Epithelial cell of prostate (primary cell): ENCODE measurements at places on chromosomes 12 and 14.

DNA sequence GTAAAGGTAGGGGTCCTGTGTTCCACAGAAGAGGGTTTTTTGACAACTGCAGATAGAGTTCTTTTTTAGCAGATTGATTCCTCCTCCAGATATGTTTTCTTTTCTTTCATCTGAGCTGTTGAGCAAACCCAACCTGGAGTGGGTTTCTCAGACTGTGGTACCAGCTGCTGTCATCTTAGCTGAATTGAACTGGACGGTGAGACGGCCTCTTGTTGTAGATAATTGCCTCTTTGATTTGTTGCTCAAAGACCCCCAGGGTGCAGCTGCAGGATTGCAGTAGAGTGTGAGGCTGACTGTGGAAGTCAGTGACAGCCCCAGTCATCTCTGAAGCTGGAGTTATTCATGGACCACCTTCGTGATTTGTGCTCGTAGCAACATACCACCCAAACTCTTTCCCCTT, 317.7 kb downstream of the AACS start:
- no peak for DNase-seq

GRCh38 chr12:122333142-122334087, 67.1 kb upstream of the VPS33A start:
- no peak for DNase-seq

GRCh38 chr12:110688446-110689280, at the start of gene HVCN1:
TSS of gene HVCN1 (minus strand) at chr12:110689115. CDS start at chr12:110683245, 5,870 bp downstream.
- no peak for DNase-seq

DNA sequence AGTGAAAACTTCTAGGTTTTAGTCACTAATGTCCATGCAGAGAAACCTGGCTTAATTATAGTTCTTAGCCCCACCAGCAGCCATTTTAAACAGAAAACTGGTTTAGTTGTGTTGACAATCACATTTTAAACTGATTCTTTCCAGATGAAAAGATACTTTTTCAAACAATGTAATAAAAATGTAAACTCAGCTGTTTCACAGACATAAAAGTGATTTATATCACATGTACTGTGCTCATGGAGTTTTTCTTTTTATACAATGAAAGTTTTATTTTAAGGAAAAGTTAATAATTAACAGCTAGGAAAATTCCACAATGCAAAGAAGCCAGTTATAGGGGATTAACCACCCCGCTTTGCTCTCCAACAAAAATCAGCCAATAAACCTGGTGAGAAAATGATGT, 129.7 kb downstream of the PAX9 start:
- DNase-seq: no peak

DNA sequence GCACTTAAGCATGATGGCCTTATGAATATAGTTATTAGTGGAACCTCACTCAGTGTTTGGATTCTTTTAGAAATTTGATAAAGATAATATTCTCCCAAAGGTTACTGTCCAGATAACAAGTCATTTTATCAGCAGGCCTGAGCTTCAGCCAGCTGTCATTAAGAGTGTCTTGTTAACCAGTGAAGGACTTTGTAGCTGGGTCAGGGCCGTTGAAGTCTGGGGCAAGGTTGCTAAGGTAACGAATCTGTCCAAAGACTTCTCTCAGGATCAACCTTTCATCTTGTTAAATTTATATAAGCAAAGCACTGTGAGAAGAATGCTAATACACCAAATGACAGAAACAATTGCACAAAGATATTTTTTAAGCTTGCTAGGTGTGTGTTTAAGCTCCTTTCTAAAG, 271.3 kb upstream of the TMPO start:
- no peak for DNase-seq

- no peak for DNase-seq
Observed at GRCh38 chr12:62130834-62131552, 129.2 kb upstream of the USP15 start.

DNA sequence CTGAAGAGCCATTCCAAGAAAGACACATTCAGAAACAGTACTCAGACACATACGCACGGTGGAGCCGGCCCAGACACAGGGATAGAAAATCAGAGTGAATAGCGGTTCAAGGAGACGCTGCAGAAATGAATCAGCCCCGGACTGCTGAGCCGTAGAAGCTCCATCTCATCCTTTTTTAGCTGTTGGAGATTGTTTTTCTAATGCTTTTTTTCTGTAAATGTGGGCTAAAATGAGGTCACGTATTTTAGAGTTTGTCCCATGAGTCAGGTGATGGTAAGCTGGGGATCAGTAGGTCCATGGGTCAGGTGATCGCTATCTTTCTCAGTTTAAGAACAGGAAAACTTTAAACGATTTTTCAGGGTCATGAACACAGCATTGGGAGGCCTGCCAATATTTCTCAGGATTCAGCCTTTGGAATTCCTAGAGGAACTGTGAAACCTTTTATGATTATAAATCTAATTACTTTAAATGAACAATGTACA, 202.4 kb downstream of the ITPR2 start:
- no peak for DNase-seq

DNA sequence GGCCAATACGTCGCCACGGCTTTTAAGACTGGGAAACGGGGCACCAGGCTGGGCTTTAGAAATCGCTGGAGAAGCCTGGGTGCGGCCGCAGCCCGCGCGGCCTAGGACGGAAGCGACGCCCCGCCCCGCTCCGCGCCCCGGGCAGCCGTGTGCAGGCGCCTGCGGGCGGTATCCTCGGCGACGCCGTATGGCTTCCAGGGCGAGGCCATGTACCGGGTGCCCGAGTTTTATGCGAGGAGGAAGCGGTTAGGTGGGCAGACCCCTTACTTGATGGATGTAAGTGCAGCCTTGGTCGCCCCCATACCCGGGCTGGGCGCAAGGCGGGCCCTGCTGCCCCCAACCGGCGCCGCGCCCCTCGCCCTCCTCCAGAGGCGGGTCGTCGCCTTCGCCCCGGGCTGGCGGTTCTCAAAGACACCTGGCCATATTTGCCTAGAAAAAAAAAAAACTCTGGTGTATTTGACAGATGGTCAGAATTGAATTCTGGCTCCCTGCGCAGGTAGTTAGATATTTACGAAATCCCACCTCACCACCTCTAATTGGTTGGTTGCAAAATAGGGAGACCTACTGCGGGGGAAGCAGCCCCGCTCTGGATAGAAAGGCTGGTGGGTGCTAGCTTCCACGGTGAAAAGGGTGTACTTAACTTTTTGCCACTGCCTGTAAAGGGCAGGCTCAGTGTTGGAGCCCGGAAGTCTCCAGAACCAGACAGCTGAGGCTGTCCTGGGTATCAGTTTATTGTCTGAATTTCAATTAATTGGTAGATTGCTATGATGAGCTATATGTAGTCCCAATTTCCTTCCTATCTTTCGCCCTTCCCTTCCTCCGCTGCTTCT, at the start of gene PPP1R36:
Gene PPP1R36, plus strand, starts transcription at position 171 of the 830 bp plus-strand sequence. Its CDS starts 37 bp downstream, at position 208.
- no peak for DNase-seq

DNA sequence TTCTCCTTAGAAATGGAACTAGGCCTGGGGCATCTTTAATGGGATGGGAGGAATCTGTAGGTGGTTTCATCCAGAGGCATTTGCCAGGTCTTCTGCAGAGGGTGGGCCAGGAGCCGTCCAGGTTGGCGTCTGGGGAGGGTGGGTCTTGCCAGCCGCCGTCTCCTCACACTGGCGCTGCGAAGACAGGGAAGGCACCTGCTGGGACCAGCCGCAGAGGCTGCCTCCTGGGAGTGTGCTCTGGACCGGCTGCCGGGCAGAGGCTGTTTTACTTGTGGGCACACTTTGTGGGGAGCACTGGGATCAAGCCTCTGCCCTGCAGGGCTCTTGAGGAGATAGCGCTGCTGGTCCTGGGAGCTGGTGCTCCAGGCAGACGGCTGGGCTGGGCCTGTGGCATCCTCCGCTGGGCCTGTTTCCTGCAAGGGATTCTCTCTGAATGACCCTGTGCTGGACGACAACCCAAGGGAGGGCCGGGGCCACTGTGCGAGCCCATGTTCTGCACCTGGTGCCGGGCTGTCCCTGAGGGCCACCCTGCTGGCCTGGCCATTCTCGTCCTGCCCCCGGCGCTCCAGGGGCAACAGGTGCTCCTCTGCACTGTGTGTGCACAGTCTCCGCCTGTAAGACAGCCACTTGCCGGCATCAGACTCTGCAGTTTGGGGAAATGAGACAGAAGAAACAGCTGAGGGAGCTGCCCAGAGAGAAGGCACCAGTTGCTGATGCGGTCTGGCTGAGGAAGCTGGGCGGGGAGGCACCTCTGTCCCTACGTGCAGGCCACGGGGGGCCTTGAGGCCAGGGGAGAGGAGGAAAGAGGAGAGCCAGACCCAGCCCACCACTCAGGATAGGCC, 10.0 kb upstream of the TEX22 start:
- DNase-seq: no peak

DNA sequence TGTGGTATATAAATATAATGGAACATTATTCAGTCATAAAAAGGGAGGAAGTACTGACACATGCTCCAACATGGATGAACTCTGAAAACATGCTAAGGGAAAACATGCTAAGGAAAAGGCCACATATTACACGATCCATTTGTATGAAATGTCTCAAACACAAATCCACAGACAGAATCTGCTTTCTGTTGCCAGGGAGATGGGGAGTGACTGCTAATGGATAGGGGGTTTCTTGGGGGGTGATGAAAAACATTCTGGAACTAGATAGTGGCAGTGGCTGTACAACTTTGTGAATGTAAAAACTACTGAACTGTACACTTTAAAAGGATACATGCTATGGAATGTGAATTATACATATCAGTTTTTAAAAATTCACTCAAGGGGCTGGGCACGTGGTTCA, 6.6 kb downstream of the PPTC7 start:
- no peak for DNase-seq

DNA sequence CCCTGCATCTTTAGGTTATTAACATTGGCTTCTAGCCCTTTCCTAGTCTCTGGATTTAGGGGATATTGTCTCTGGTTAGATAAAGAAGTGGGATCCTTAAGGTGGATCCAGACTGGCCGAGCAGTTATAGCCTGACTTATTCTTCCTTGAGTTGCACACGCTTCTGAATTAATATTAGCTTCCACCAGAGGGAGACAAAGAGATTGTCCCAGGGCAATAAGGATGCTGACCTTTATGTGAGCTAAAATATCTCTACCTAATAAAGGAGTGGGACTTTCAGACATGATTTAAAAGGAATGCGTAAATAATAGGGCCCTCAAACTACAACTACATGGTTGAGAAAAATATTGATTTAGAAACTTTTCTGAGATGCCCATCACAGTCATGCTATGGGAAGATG, 139.7 kb downstream of the SLCO1B3 start:
- DNase-seq: no peak

DNA sequence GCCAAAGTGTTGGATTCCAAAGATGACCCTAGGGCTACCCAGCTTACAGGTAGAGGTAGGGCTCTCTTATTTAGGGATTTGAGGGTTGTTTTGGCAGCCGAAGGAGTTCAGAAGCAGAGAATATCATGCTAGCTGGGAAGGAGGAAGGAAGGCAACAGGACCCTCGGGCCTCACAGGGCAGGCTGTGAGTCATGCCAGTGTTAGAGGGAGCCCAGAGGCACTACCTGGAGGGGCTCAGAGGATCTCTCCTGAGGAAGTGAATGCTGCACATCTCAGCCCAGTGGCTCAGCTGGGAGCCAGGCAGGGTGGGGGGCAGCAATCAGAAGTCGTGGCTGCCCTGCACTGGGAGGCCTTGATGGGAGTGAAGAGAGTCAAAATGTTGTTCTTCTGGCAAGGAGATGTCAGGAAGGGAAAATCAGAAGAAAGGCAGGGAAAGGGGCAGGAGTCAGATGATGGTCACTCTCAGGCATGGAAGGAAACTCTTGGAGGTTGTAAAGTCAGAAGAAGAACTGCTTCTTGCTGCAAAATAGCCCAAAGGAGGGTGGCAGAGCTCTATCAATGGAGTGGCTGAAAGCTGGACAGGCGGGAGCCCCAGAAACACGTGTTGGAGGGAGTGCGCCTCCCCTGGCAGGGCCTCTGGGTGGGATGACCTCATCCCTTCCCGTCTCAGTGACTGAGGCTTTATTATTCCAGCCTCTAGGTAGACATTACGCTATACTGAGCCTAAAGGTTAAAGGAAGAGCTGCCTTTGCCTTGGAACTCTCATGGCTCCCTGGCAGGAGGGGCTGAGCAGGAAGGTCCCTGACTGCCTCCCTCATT, 141.3 kb downstream of the SMOC1 start:
- DNase-seq: no peak

GRCh38 chr14:63852271-63852816, 460 bp upstream of the SYNE2 start:
- DNase-seq: no peak

- no peak for DNase-seq
Observed at GRCh38 chr14:88043529-88044443, 38.9 kb downstream of the GPR65 start.

GRCh38 chr12:121404734-121405133, 4.8 kb downstream of the RNF34 start:
- no peak for DNase-seq

DNA sequence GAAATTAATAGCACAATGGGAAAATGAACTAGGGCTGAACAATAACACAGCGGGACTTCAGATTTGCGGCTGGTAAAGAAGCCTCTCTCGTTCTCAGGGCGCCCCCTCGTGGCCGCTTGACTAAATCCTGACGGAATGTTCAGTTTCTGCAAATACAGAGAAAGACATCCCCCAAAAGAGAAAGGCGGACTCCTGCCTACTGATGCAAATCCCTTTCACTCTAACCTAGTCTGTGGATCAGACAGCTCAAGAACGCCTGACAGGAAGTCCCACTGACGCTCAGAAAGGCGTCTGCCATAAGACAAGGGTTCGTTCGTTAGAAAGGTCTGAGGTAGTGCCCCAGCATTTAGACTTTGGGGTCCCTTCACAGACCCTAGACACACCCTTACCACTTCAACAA, 2.5 kb downstream of the NUAK1 start:
- DNase-seq: no peak

GRCh38 chr12:38744041-38744440, 161.3 kb downstream of the CPNE8 start:
- no peak for DNase-seq

GRCh38 chr14:50023671-50024490, 92.5 kb downstream of the VCPKMT start:
- DNase-seq: no peak

GRCh38 chr12:92543359-92543758, 159.4 kb upstream of the PLEKHG7 start:
- peak; percentile 26 for DNase-seq

DNA sequence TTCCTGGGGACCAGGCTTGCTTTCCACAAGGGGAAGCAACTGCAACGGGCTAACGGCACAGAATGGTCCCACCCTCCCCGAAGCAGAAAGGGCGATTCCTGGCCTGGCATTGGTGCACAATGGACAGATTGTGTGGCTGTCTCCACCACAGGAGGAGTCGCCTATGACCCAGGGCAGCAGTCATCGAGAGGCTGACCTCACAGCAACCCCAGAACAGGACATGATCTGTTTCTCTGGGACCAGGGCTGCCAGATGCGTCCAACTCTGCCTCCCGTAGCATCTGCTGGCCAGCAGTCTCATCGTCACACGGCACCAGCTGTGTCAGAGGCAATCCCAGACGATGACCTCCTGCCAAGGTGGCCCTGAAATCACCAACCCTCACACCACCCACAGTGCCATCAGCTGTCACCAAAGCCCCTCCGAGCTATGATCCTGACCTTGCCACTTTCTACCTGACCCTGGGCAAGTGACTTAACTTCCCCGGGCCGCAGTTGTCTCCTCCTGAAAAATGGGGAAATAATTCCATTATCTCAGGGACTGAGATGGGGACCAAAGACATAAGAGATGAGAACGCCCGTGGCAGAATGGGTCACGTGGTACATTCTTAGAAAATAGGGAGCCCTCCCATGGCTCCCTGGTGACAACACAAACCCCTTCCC, 86.7 kb downstream of the CHGA start:
- DNase-seq: no peak
